ENCODE measurements at places on chromosomes 7 and 10.

DNA sequence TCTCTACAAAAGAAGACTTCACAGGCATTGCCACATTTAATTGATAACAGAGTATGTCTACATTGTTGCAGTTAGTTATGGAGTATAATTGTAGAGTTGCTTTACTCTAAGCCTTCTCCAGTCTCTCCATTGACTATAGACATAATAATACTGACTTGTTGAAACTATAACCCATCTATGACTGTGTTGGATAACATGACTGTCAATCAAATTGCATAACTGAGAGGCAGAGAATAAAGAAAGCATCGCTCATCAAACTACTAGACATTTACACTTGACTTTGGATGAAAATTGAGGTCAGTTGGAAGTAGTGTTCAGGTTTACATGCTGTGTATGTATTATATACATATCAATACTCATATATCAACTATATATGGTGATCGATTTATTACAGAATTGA is 3.4 kb upstream of the ATXN7L1 start:
- DNase-seq = no peak

DNA sequence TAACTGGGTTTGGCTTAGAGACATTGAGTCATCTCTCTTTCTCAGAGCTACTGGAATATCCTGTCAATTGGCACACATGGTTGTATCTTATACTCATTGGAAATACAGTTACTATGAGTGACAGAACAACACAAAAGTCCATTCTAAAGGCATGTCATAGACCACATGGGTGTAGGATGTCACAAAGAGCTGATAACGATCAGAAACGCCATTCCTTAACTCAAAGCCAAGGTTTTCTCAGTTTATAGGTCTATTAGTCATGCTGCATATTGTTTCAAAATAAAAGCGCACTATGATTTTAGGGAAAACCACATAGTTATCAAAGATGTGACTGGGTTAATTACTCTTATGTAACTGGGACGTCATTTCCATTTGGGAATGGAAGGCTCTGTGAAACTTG is 147.2 kb upstream of the FAM171A1 start:
- peak; percentile 50 for DNase-seq

DNA sequence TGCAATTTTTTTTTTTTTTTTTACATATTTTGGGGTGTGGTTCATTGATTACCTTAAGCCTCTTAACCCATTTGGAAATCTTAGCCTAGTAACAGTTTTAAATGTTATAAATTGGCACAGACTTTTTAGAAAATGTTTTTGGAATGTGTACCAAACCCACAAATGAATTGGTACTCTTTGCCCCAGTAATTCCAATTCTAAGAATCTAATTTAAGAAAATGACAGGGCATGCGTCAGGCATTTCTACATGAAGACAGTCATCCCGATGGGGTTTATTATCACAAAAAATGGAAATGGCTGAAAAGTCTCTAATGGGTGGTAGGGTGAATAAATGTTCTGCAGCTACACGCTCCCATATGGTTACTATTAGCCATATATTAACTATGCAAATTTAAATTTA is 54.9 kb downstream of the ITIH5 start:
- peak; percentile 30 for DNase-seq

- DNase-seq = no peak
These were observed 47.5 kb downstream of the GLI3 start for GRCh38 chr7:42189535-42189934.

DNA sequence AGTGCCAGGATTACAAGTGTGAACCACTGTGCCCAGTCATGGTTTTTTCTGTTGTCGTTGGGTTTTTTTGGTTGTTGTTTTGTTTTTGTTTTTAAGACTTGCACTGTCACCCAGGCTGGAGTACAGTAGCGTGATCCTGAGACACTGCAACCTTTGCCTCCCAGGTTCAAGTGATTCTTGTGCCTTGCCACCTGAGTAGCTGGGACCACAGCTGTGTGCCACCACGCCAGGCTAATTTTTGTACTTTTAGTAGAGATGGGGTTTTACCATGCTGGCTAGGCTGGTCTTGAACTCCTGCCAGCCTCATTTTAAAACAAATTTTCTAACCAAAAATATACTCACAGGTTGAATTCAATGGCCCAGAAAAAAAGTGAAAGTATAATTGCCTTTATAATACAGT is 174.1 kb downstream of the AHR start:
- no peak for DNase-seq

GRCh38 chr7:156614434-156615264 is 25.9 kb upstream of the RNF32 start:
- no peak for DNase-seq

DNA sequence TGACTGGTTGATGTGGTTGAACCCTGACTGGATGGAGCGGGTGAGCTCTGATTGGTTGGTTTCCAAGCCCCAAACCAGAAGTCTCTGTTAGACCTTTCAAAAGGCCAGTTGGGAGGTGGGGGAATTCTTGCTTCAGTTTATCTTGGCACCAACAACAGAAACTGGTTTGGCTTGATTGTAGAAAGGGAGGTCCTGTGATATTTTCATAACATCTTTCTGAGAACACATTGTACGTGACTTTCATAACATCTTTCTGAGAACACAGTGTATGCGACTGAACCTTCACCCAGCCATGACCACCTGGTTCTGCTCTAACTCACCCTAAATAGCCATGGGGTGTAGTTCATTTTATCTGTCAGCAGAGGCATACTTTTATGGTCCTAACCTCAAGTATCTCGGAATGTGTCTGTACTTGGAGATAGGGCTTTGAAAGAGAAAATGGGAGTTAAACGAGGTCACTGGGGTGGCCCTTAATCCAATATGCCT is 88.3 kb downstream of the GALNT17 start:
- DNase-seq = no peak

- no peak for DNase-seq
These were observed 111.4 kb upstream of the FGFR2 start for GRCh38 chr10:121709675-121710073.

- no peak for DNase-seq
These were observed 4.3 kb upstream of the UTF1 start for GRCh38 chr10:133225707-133226191.

GRCh38 chr7:127730658-127731276 is 78.8 kb downstream of the SND1 start:
- no peak for DNase-seq

DNA sequence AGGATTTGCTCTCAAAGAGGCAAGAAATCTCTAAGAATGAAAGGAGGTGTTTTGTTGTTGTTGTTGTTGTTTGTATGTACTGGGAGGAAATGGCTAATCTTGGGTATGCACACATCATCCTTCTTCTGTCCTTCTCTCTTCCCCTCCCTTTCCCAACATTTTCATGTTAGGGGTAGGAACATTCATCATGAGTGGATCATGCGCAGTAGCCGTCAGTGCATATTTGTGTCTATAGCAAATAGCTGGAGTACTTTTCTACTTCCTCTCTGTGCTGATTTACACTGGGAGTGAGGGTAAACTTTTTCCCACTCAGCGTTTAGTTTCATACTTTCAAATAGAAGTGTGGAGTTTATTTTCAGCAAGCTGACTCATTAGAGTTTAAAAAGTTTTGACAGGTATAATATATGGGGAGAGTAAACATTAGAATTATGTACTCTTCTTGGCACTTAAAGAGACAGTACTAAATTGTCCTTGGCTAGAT is 80.5 kb upstream of the PRKG1 start:
- DNase-seq = peak; percentile 76

DNA sequence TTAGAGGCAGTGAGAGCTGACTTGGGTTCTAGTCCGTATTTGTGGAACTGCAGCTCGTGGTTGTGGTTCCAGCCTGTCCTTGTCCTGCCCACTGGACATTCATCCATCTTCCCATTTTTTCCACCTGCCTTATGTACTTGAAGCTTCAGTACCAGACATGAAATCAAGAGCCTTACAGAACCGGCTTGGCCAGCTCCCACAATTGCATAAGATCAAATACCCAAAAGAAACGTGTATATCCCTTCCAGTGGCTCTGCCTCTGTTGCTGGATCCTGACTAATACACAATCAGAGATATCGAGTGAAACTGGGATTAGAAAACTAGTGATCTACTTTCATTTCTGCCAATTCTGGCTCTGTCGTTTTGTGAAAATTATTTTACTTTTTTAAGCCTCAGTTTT is 23.8 kb upstream of the LIPA start:
- no peak for DNase-seq

DNA sequence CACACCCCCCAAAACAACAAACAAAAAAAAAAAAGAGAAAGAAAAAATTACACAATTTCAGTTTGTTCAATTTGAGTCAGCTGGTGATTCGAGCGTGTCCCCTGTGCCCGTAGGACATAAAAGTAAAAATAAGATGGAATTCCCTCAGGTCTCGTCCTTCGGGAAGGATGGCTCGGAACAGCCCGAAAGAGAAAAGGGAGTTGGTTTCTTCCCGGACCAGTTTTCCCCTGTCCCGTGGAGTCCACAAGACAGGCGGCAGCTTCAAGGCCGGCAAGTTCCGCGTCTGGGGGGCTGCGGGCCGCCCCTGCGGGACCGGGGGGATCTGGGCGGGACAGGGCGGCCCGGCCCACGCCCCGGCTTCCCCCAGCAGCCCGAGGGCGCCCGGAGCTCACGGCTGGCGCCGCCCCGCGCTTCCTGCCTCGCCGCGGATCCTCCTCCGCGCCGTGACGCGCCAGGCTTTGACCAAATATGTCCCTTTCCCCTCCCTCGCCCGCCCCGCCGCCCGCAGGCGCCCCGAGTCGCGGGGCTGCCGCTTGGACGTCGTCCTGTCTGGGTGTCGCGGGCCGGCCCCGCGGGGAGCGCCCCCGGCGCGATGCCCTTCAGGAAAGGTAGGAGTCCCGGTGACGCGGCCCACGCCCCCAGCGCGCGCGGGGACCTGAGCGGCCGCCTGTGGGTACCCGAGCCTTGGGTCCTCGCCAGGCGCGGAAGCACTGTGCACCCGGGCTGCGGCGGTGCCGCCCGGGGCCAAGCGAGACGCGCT is 55.8 kb downstream of the RBM17 start:
- DNase-seq = peak; percentile 81

DNA sequence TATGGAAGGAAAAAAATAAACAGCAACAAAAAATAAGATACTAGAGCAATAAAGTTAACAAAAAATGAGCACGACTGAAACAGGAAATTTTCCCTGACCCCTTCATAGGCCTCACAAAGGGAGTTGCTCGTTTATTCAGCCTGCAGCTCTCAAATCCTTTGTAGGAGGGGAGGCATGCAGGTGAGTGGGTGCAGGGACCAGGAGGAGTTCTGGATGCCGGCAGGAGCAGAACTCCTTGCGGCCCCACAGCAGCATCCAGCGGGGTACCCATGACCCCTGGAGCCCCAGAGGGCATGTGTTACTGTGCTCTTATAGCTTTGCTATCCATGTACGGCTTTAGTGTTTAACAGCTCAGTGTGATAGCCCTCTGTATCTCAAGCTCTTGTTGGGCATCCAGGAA is 5.8 kb downstream of the TAS2R39 start:
- DNase-seq = no peak

GRCh38 chr10:118449521-118449920 is 107.4 kb upstream of the FAM204A start:
- no peak for DNase-seq

DNA sequence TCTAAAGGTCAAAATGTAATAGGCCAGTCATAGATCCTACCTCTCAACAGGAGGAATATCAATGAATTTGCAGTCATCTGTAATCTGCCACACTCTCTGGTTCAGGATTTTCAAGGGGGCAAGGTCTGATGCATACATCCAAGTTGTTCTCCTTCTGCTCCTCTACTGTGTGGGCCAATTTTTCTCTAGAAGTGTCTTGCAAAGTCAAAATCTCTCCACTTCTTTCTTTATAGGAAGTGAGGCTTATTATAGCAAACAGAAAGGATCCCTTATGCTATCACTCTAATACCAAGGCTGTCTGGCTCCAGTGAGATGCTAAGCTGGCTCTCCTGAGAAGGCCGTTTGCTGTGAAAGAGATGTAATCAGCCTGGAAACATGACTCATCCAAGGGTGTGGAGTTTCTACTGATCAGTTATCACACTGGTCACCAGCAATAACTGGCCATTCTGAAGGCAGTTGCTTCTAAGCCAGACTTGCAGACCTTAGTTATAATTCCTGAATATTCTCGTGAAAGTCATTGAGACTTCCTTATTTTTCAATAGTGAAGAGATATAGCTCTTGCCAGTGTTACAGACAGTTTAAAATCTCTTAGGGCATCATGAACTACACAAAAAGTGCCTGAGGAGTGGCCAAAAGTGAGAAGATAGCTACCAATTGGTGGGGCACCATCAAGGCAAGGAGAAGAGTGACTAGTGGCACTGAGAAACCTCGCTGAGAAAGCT is 43.2 kb upstream of the LRGUK start:
- DNase-seq = peak; percentile 61

- peak; percentile 87 for DNase-seq
These were observed 104.7 kb upstream of the EEPD1 start for GRCh38 chr7:36048141-36048901.

DNA sequence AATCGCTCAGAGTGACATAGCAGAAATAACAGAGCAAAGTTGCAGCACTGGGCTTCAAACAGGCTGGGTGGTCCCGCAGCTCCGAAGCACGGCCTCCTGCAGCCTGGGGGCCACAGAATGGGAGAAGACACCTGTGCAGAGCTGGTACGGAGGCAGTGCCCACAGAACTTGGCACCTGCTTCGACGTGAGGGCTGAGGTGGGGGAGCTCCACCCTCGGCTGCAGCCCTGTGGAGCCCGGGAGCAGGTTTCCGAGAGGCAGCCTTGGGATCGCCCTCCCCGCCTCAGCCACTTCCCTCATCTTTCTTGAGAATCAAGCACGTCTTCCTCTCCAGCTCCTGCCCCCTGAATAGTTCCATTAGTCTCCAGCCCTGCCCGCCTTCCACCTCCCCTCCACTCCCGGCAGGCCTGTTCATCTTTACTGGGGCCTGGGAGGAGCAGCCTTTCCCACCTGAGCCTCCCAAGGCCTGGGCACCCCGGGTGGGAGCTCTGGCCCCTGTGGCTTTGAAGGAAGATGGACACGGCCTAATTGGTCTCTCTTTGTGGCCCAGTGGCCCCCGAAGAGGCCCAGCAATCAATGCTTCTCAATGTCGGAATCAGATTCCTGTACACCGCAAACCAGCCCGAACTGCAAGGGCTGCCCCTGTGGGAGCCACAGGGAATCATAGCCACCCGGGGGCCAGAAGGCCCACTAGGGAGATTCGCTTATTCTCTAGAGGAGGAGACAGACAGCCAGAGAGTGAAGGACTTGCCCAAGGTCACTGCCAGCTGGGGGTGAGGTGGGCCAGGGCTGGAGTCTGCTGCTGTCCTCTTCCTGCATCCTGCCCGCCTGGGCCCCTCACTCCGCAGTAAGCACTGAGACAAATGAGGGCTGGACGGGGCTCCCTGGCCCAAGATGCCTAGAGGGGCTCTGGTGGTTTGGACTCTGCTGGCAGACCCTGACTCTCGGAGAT is 17.0 kb upstream of the PCBD1 start:
- no peak for DNase-seq

GRCh38 chr7:112006071-112006470 is 200.1 kb downstream of the DOCK4 start:
- no peak for DNase-seq

DNA sequence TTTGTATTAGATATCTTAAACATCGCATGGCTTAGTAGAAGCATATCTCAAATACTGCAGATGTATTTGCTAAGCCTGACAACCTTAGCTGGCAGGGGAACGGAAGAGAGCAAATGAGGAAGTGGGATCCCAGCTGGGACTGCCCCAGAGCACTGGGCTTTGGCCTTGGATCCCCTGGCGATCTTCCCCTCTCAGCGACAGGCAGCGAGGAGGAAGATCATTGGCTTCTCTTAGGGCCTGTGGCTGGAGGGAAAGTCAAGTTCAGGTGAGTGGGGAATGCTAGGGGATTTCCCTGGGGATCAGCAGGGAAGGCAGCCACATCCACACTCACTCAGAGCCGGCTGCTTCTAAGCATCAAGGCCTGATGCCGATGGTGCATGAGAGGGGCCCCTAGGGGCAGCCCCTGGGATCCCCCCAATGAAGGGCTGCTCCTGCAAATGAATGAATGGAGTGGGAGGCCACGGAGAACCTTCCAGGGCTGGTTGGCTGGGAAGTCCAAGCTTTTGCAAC is 42.0 kb downstream of the LYZL2 start:
- no peak for DNase-seq
